Activated T-cell treated with anti-CD3 and anti-CD28 coated beads, Interleukin-2, amount 50 U/mL, for 48 hours (primary cell): ENCODE measurements at places on chromosomes 5 and 9.

- no peak for DNase-seq
These were observed 49.3 kb downstream of the DNAJC21 start for GRCh38 chr5:34978681-34979080.

DNA sequence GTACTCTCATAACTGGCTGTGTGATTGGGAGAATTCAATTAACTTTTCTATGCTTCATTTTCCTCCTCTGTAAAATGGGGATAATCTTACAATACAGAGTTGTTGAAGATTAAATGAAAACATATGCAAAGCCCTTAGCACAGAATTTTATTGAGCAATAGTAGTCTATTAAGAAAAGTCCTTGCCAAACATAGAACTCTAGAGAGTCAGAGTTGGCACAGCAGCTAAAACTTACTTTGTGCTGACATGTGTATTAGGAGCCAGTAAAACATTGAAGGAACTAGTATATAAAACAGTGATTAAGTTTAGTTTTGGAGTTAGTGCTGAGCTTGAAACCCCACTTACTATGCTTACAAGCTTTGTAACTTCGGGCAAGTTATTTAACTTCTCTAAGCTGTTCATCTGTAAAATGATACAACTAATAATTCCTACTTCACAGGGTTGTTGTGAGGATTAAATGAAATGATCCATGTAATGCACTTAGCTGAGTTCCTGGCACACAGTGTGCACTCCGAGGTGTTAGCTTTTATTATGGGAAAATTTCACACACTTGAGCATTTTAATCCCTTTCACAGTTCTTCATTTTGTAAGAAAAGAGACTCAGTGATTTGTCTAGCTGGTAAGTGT lies 20.0 kb upstream of the GRIN3A start:
- no peak for DNase-seq

- DNase-seq, result peak; percentile 93
These were observed 6.4 kb downstream of the SLC34A1 start for GRCh38 chr5:177390363-177391300.

GRCh38 chr5:130871346-130872086 lies 293.5 kb downstream of the HINT1 start:
- peak; percentile 40 for DNase-seq

GRCh38 chr5:154419236-154419635 lies 26.6 kb upstream of the SAP30L start:
- peak; percentile 10 for DNase-seq

- no peak for DNase-seq
These were observed 22.5 kb upstream of the ARL14EPL start for GRCh38 chr5:116009806-116010205.

- DNase-seq, result no peak
These were observed 61.6 kb downstream of the CSNK1A1 start for GRCh38 chr5:149489605-149490037.

GRCh38 chr9:88435336-88435735 lies 47.1 kb downstream of the SPIN1 start:
- DNase-seq, result no peak

DNA sequence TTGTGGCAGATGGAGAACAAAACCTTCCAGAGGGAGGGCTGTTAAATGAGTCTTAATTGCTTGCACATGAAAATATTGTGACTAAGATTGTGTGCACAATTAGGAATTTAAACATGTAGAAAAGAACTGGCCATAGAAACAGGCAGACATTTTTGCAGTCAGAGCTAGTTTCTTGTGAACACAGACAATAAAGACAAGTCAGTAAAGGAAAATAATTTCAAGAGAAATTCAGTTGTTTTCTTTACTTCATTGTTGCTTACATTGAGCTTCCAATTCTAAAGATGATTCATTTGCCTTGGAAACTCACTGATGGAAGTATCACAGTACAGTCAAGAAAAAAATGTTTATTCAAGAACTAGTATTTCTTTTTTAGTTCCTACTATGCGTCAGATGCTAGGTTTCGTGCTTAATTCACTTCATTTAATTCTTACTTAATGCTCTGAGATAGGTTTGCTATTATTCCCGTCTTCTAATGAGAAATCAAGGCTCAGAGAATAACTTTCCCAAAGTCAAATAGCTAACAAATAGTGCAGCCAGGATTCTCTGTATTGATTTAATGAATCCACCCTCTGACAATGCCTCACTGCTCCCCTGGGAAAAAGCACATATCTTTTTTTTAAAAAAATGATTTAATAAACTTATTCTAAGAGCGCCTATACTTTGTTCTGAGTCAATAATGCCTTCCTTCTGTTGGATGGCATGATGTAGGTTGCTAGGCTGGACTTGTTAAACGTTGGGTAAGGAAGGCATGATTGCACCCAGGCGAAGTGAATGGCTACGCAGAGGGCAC lies 581.4 kb downstream of the RAB3C start:
- DNase-seq, result no peak

DNA sequence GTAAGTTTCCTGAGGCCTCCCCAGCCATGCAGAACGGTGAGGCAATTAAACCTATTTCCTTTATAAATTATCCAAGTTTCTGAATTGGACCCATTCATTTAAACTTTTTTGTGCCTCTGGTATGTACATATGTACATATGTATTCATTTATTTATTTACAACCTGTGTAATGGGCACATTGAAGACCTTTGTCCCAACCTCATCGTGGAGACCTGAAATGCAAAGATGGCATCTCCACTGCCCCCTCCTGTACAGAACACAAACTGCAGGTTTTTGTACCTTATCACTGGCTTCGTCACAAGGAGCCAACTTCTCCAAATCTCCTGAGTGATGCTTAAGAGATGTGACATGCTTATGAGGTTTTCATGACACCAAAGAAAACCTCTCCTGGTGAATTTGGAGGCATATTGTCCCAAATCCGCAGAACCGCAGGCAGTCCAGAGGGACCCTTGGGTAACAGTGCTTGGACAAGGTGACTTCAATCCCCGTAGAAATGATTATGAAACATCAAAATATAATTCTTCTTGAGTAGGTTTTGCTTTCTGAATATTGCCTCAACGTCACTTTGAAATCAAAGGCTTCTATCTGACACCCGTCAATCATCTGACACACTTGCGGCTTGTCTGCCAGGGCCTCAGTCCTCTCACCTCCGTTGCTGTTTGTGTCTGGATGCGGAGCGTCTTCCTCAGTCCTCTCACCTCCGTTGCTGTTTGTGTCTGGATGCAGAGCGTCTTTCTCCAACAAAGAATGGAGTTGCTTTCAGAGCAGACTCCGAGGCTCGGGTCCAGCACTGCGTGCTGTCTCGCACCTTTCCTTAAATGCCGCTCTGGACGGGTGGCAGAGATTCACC lies 135.0 kb upstream of the IRX4 start:
- DNase-seq, result peak; percentile 45

GRCh38 chr9:18233311-18233710 lies 240.6 kb upstream of the ADAMTSL1 start:
- DNase-seq, result no peak

GRCh38 chr5:123422433-123423277 lies 548 bp downstream of the CEP120 start:
- peak; percentile 51 for DNase-seq

- no peak for DNase-seq
These were observed 26.5 kb downstream of the UBE2R2 start for GRCh38 chr9:33843312-33843961.

- DNase-seq, result no peak
These were observed 410.2 kb downstream of the PSAT1 start for GRCh38 chr9:78707080-78707479.

DNA sequence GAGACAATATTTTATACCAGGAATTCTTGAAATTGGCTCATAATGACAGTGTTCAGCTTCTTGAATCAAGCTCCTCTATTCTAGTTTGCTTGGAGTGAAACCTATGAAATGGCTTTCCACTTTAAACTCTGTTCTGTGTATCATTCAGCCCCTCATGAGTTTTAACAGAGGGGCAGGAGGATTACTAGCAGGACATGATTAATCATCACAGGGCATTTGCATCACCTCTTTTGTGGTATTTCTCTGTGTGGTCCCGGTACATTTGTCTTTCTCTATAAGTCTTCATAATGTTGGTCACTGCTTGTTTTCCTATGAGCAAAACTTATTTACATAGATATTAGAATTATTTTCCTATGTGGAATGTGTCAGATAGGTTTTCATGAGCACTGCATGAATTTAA lies 21.2 kb downstream of the CAST start:
- no peak for DNase-seq

DNA sequence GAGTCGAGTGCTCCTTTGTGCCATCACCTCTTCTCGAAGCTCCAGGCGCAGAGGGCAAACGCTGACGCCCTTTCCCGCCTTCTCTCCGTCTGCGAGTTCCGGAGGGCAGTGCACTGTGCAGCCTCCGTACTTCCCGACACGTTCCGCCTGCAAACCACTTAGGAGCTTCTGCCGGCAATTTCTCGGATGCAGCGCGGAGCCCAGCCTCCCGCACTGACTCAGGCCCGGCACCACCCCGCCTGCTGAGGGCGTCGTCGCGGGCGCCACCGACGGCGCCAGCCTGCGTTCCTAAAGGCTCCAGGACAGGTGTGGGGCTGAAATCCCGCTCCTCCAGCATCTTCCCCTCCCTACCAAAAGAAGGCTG lies 9.3 kb upstream of the TRIM36 start:
- DNase-seq, result no peak

GRCh38 chr5:77637998-77638762 lies at the start of gene OTP:
Gene OTP, minus strand, starts transcription at chr5:77638713. Its CDS starts 164 bp downstream, at chr5:77638549.
- DNase-seq, result no peak

- DNase-seq, result peak; percentile 36
These were observed 6.4 kb upstream of the GLIS3 start for GRCh38 chr9:4306066-4306776.

- DNase-seq, result no peak
These were observed 3.4 kb downstream of the SMIM3 start for GRCh38 chr5:150781706-150782614.

DNA sequence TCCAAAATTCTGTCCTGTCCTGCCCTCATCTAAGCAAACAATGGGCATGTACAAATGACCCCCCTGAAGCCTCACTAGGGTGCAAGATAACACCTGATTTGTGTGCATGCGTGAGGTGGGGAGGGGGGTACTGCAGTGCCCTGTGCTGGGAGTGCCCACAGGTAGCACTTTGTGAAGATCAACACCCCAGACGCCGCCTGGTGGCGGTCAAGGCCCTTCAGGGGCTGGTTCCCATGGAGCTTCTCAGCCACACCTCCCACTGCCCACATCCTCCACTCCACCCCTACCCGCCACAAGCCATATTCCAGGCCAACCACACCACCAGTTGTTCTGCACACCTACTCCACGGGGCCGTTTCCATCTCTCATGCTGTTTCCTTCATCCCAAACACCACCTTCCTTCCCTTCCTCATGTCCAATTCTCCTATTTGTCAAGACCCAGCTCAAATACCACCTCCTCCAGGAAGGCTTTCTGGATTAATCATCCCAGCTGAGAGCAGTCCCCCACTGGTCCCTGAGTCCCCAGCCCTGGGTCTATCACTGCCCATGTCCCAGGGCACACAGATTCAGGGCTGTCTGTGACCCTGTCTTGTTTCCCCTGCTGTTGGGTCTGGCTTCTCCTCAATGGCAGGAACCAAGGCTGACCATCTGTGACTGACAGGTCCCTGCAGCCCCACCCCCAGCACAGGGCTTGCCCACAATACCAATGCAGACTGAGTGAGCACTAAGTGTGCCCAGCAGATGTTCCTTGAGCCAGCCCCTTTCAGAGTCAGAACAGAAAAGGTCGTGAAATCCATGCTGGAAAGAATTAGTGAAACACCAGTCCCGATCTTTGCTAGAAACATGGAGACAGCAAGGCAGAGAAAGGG lies 178.4 kb downstream of the PAX5 start:
- peak; percentile 63 for DNase-seq

- DNase-seq, result no peak
These were observed 143.2 kb upstream of the VLDLR start for GRCh38 chr9:2478421-2478820.

DNA sequence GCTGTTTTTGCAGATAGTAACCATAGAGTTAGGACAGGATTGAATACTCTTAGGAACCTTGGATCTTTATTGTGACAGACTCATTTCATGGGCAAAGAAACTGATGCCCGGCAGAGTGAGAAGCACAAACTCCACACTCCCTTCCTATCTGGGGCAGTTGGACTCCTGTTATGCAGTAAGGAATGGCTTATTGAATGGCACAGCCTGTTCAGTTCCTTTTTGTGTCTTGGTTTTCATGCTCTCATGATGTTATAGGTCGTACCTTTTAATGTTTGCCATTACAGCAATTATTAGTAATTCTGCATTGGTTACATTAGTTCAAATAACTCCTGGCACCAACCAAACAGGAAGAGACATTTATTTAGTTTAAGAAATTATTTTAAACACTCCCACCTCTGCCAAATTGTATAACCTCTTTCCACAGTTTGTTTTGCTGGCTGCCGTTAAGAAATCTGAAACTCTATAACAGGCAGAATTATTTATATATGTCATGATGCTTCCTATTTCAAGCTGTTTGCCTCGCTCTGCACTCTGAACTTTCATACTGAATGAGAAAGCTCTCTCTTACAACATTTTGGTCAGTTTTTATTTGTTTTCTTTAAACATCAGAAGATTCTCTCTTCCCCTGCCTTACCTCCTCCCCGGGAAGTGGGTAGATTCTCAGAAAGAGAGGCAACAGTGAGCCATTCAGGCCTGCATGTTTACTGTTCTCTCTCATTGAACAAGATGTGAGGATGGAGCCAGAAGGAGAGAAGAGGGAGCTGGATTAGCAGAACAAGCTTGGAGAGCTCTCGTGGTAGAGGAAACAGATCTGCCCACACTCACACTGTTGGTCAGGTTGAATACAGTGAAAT lies 144.4 kb downstream of the ARHGEF28 start:
- no peak for DNase-seq

DNA sequence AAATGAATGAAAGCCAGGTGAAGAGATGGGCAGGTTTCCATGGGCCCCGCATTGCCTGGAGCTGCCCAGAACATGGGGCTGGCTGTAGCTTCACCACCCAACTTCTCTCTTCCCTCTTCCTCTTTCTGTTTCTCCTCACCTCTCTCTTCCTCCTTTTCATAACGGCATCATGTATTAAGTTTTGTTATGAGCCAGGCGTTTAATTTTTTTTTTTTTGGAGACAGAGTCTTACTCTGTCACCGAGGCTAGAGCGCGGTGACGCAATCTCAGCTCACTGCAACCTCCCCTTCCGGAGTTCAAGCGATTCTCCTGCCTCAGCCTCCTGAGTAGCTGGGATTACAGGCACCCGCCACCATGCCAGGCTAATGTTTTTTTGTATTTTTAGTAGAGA lies 13.0 kb upstream of the SPINK4 start:
- DNase-seq, result no peak

- DNase-seq, result peak; percentile 40
These were observed 4.4 kb upstream of the IL3 start for GRCh38 chr5:132055808-132056609.

DNA sequence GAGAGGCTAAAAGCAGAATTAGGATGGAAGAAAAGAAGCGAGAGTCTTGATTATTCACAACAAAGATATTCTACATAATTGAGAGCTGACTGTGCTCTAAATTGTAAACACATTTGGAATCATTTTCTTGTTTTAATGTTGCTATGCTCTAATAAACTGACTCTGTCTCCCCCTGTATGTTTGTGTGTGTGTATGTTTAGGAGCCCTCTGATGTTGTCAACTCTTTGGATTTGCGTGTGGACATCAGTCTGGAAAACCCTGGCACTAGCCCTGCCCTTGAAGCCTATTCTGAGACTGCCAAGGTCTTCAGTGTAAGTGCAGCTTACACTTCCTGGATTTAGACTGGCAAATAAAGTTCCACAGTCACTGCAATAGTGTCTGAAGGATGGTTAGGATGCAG lies 37.8 kb downstream of the MOCS2 start:
- no peak for DNase-seq

GRCh38 chr5:38518341-38518740 lies 38.1 kb downstream of the LIFR start:
- no peak for DNase-seq

- no peak for DNase-seq
These were observed 130.7 kb upstream of the TBCA start for GRCh38 chr5:77906806-77907205.

GRCh38 chr9:12666813-12667212 lies 26.4 kb upstream of the TYRP1 start:
- DNase-seq, result no peak
